Right kidney (tissue), 9 donors: ENCODE measurements at places on chromosomes 7 and 10.

DNA sequence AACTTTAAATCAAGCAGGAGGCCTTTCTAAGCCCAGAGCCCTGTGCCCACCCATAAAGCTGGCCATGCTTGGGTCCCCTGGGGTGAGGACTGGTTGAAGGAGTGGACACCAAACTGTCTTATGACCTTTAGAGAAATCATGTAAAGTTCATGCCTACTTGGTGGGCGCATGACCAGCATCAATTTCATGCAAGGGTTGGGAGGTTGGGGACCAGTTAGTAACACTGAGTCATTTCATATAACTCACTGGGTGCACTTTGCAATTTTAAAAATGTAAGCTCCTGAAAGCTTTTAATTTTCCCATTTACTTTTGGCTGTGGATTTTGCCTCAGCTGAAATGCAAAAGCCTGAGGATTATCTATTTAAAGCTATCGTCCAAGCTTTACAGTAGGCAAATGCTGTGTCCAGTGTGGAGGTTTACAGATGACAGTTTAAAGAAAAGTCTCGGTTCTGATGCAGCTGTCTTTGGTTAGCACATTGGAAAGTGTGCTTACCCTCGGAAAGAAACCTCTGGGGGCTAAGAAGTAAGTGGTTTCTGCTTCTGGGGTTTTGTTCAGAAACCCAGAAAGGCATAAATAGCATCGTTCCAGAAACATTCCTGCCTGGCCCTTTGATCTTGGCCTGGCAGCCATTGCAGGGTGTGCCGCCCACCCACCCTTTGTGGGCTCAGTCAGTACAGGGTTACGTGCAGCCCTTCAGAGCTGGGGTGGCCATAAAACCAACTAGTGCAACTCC lies 48.8 kb upstream of the CHST15 start:
- no peak for DNase-seq

DNA sequence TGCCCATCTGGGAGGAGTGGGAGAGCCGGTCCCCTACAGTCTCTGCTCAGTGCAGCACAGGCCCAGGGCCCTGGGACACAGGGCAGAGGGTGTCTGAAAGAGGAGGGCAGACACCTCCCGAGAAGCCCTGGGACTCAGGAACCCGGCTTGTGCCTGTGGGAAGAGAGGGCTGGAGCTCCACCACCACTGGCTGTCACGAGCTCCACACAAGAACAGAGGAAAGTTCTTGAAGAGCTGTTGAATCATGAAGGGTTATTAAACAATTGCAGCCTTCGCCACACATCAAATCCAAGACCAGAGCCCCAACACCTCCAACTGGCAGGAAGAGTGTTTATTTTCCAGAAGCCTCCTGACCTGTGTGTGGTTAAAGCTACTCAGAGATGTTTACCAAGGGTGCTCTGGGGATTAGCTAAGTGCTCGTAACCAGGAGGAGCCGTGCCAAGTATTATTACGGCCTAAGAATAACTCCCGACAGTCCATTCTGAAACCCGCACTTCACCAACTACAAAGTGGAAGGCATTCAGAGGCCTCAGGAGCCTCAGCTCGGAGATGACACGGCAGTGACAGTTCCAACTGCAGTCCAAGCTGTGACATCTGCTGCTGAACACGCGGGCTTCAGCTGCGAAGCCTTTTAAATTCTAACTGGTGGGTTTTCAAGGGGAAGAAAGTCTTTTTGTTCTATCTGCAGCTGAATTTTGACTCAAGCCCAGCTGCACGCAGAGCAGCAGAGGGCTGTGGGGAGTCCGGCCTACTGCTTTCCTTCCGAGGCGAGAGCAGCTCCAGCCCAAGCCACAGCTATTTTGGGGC lies 75.1 kb downstream of the MAD1L1 start:
- no peak for DNase-seq

DNA sequence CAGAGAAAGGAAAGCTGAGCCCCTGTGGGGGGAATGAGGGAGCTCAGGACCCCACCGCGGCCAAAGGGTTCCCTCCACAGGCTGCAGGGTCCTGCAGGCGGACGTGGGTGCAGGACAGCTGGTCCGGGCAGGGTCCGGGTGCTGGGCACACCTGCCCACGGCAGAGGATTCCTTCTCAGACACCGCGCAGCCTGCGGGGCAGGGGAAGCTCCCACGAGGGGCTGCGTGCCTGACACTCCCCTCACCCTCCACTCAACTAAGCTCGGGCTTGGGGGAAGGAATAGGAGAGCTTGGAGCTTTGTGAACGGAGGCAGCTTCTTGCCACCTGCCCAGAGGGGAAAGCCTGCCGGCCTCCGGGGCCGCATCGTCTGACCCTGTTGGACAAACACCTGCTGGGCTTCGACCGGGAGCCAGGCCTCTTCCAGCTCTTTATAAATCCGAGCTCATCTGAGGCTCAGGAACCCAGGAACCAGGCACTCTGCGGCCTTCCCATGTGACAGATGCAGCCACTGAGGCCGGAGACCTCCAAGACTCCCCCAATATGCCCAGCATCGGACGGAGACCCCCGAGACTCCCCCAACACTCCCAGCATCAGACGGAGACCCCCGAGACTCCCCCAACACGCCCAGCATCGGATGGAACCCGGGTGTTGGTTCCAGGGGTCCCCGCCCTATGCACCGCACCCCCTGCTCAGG lies 97.3 kb downstream of the PDGFA start:
- no peak for DNase-seq

DNA sequence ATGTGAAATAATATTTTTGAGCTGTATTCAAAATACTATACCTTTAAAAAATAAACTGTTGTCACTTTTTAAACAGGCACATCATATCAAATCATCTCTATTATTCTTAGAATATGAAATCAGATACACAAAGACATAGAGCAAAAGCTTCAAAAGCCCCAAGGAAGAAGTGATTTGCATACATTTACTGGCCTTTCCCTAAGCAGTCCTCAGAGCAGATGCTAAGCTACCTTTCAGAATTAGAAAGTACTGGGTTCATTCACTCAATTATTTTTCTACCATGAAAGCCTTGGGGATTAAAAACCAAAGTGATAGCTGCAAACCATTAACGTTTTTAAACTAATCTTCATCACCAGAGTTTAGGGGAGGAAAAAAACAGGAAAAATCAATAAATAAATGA lies 55.8 kb upstream of the RNF148 start:
- no peak for DNase-seq
